ENCODE measurements at places on chromosomes 7 and 10. TPM values are rescaled to one million over a fixed set of nuclear protein-coding genes. Genes with fewer than 3 reads are reported as not detected.

GRCh38 chr10:1152386-1153250, 96.4 kb downstream of the WDR37 start:
- no peak for DNase-seq

C10orf90 gene
- 0.25 TPM for total RNA-seq

DNA sequence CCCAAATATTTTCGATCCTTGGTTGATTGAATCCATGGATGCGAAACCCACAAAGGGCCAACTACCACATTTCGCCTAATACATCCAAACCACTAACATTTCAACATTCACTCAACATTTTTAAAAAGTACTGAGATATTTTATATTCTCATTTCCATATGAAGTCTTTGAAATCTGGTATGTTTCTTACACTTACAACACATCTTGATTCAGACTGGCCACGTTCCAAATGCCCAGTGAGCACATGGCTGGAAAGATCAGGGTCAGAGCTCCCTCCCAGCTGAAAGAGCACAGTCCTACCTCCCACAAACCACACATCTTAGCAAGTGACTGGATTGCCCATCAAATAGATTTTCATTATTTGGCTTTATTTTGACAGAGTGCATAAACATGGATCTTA, 18.9 kb downstream of the NCAPG2 start:
- no peak for DNase-seq

- no peak for DNase-seq
Observed at GRCh38 chr10:15842556-15843169, 17.6 kb downstream of the MINDY3 start.

GRCh38 chr7:47354831-47355541, 226.9 kb downstream of the TNS3 start:
- DNase-seq, result no peak

DNA sequence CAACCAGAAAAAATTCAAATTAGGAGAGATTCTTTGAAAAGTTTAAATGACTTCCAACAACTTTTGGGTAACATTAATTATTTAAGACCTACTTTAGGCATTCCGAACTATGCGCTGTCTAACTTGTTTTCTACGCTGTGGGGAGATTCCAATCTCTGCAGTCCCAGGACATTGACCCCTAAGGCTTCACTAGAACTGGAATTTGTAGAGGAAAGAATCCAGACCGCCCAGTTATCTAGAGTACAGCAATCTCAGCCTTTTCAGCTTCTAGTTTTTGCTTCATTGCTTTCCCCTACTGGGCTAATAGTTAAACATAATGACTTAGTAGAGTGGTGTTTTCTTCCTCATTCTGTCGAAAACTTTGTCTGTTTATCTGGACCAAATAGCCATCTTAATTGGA, 14.9 kb upstream of the DDC start:
- no peak for DNase-seq

GRCh38 chr10:18710201-18710653, 51.0 kb downstream of the ARL5B start:
- DNase-seq, result no peak

DNA sequence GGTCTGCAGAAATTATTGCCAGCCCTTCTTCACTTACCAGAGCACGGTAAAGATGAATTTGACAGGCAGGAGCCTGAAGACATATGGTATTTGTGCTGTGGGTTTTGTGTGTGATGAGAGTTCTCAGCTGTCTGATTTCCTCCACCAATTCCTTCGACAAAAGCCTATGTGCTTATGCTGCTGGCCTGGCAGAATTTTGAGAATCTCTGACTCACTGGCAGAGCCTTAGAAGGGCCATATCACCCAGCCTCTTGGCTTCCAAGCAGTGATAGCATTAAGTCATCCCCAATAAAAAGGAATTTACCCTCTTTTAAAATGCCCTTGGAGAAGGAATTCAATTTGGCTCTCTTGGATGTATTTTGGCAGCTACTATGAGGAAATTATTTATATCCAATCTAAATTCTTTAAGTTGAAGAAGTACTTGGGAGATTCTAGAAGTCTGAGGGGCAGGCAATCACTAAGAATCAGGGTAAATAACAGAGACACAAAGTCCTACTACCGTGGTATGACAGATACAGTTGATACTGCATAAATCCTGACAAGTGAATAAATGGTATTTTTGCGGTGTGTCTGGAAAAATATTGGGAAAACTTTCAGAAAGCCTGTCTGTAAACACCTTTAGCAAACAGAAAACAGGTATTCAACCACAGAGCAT, 68.6 kb upstream of the EFCAB10 start:
- no peak for DNase-seq

INHBA gene
- total RNA-seq, result not detected

DNA sequence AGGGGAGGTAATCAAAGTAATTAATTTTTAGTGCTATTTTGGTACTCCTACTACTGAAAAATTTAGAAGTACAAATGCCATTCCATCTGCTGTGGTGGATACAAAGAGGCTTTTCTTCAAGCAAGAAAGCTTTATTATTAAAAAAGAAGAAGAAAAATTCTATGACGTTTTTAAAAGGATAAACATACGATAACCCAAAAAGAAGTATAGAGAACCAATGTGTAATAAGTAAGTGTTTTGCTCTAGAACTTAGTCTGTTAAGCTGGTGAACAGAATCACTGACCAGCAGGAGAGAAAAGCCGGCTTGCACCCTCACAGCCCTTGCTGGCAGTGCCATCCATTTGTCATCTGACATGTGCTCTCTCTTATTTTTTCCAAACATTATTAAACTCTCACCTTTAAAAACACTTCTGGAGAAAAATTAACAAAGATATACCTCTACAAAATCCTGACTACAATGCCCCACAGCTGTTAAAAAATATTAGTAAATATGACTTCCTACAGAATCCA, 81.5 kb downstream of the SRPK2 start:
- no peak for DNase-seq

- DNase-seq, result no peak
Observed at GRCh38 chr10:77904100-77904840, 22.3 kb downstream of the DLG5 start.

RGR gene
- 0.23 TPM for total RNA-seq

GRCh38 chr7:43868681-43869005, 674 bp downstream of the MRPS24 start:
- DNase-seq, result no peak

- no peak for DNase-seq
Observed at GRCh38 chr10:130171196-130171595, 35.0 kb downstream of the GLRX3 start.

- no peak for DNase-seq
Observed at GRCh38 chr7:33853361-33854062, 51.8 kb upstream of the BMPER start.

DNA sequence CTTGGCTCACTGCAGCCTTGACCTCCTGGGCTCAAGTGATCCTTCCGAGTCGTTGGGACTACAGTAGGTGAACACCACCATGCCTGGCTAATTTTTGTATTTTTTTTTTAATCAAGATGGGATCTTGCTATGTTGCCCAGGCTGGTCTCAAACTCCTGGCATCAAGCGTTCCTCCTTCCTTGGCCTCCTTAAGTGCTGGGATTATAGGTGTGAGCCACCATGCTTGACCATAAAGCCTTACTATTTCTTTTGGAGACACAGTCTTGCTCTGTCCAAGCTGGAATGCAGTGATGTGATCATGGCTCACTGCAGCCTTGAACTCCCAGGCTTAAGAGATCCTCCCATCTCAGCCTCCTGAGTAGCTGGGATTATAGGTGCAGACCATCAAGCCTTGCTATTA, 12.6 kb downstream of the TFAM start:
- no peak for DNase-seq

GRCh38 chr7:140479062-140479738, at the start of gene MKRN1:
TSS of gene MKRN1 (minus strand) at chr7:140479505. CDS start at chr7:140479344, 161 bp downstream.
- peak; percentile 81 for DNase-seq

RASA4B gene
- 4.5 TPM for total RNA-seq

DNA sequence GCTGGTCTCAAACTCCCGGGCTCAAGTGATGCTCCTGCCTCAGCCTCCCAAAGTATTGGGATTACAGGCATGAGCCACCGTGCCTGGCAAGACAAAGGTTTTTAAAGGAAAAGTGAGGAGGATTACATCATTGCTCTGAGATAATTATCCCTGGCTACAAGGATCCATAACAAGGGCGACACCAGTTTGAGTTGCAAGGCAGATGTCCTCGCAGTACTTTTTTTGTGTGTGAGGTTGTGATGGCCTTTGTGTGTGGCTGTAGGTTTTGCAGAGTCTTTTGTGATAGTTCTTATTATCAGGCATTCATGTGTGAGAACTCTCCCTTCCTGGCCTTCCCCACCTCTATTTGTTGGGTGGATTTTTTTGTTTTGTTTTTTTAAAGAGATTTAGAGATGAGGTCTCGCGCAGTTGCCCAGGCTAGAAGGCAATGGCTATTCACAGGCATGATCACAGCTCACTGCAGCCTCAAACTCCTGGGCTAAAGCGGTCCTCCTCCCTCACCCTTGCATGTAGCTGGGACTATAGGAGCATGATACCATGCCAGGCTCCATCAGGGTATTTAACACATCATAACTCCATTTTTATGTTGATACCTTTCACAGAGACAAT, 10.0 kb downstream of the BTBD16 start:
- DNase-seq, result no peak

XRCC2 gene
- 28.2 TPM for total RNA-seq

- DNase-seq, result peak; percentile 10
Observed at GRCh38 chr7:101817471-101818286, at the start of gene CUX1. TSS of gene CUX1 (plus strand) at chr7:101817626. CDS start at chr7:101817640, 14 bp downstream.

- DNase-seq, result no peak
Observed at GRCh38 chr10:133144771-133145170, 15.2 kb upstream of the KNDC1 start.

LRRC17 gene
- 35.8 TPM for total RNA-seq

DNA sequence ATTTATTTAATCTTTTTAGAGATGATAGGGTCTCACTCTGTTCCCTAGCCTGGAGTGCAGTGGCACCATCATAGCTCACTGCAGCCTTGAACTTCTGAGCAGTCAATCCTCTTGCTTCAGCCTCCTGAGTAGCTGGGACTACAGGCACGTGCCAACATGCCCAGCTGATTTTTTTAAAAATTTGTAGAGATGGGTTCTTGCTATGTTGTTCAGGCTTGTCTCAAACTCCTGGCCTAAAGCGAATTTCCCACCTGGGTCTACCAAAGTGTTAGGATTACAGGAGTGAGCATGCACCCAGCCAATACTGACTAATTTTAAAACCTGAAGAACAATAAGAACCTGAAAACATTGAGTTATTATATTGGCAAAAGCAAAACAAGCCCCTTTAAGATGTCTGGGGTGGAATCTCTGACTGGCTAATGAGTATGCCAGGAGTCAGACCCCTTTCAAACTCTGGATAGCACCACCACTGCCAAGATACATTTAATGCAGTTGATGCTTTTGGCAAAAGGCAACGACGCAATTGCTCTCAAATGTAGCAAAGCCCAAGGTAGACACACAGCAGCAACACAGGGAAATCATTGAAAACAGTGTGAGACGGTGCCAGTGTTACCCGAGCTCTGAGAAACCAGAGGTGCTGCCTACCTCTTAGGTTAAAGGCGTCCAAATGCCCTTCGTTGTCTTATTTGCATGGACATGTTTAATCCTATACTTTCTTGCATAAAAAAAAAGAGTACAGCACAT, 40.7 kb upstream of the TOMM7 start:
- no peak for DNase-seq

RELN gene
- total RNA-seq, result 0.07 TPM

DNA sequence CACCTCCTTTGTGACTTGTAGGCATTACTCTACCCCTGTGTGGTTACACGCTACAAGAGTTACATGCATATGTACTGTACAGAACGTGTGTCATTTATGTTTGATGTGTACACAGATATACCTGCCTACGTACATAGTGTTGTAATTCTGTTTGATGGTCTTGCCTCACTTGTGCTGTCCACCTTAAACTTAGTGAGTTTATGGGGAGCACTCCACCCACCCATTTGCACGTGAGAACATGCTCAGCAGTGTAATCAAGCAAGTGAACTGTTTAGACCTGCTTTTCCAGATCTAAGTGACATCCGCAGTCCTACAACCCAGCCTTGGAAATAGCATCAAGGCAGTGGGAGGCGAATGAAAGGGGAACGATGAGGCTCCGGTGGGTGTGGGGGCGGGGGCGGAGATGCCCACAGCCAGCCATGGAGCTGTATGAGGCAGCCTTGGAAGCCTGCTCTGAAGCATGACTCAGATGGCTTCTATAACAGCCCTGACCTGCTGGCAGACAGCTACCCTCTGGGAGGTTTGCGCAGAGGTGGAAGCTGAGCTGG, 52.1 kb downstream of the SUFU start:
- DNase-seq, result no peak

DNA sequence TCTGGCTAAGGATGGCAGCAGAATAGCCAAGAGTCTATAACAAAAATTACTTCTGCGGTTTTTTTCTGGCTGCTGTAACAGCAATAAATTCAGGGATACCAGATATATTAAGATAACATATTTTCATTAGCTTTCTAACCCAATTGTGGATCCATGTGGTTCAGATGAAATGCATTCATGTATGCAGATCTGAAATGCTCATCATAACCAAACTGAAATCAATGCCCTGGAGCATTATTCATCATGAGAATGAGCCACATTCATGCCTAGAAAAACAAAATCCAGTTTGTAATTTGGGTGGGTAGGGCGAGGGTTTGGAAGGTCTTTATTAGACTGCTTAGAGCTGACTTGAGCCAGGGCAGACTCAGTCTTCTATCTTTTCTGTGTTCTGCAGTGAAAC, 69.8 kb upstream of the SEMA3A start:
- DNase-seq, result no peak

OAT gene
- total RNA-seq, result 42.5 TPM

- no peak for DNase-seq
Observed at GRCh38 chr7:25032774-25033743, 53.1 kb upstream of the OSBPL3 start.

SFTPA1 gene
- not detected for total RNA-seq

DNA sequence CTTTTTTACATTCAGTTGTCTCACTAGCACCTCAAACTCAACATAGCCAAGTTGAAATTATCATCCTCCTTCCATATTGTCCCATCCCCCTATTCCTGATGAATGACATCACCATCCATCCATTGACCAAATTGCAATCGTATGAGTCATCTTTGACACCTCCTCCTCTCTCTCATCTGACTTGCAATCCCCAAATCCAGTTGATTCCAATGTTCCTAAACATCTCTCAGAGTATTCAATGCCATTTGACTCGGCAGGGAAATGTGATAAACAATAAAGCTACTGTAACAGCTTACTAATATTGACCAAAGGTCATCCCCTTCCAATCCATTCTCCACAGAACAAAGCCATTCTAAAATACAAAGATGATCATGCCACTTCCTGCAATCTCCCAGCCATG, 1047.8 kb downstream of the NRG3 start:
- no peak for DNase-seq

DNA sequence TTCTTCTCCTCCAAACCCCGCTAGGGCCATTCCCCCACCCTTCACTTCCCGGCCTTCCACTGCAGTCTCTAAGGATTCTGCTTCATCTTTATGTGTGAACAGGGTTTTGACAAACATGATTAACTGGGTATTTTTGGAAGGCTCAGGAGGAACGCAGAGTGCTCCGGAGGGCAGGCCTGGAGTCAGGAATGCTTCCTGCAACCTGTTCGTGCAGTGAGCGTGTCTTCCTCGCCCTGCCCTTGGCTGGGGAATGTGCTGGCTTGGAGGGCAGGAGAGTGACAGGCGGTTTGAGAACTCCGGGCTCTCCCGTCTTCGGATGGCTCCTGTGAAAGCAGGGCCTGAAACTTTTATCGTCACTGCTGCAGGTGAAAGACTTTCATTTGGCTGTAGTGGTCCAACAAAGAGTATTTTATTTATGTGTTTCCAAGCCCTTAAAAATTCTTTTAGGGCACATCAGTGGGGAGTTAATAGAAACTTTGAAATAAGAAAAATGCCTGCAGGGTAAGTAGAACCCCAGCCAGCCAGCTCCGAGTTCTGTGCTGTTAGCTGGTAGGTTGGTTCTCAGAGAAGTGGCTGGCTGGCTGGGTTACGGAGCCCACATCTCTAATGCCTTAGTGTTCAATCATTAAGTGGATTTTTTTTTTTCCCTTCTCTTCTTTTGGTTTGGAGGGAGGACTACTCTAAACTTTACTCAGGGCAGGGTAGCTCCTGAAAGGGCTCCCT, 51.0 kb downstream of the TCF7L2 start:
- no peak for DNase-seq

All from neural crest cell (in vitro differentiated cells).